ENCODE measurements at places on chromosomes 6 and 20. TPM values are rescaled to one million over a fixed set of nuclear protein-coding genes. Genes with fewer than 3 reads are reported as not detected.

BMP2 gene
- total RNA-seq = 0.64 TPM

ADGRG6 gene
- 76.6 TPM for total RNA-seq

PRPF6 gene
- total RNA-seq = 60.3 TPM

EGFL8 gene
- total RNA-seq = 1.9 TPM

SULF2 gene
- 21.7 TPM for total RNA-seq
